ENCODE measurements at places on chromosomes 12 and 14. TPM values are rescaled to one million over a fixed set of nuclear protein-coding genes. Genes with fewer than 3 reads are reported as not detected.

GRCh38 chr14:68682166-68683103, 110.4 kb downstream of the ZFP36L1 start:
- peaks cover 2% of the 10 kb centered on the region for H3K36me3 ChIP-seq
- H3K4me3 ChIP-seq, result peak overlapping the region; percentile 38
- peak overlapping the region; percentile 92 for H3K27ac ChIP-seq

GRCh38 chr12:128057586-128057985, 209.4 kb upstream of the TMEM132C start:
- no peaks in the 10 kb centered on the region for H3K36me3 ChIP-seq
- H3K4me1 ChIP-seq, result no peaks in the 10 kb centered on the region
- no peak for DNase-seq
- no peak overlapping the region for H3K27ac ChIP-seq
- no peak overlapping the region for H3K4me3 ChIP-seq

DNA sequence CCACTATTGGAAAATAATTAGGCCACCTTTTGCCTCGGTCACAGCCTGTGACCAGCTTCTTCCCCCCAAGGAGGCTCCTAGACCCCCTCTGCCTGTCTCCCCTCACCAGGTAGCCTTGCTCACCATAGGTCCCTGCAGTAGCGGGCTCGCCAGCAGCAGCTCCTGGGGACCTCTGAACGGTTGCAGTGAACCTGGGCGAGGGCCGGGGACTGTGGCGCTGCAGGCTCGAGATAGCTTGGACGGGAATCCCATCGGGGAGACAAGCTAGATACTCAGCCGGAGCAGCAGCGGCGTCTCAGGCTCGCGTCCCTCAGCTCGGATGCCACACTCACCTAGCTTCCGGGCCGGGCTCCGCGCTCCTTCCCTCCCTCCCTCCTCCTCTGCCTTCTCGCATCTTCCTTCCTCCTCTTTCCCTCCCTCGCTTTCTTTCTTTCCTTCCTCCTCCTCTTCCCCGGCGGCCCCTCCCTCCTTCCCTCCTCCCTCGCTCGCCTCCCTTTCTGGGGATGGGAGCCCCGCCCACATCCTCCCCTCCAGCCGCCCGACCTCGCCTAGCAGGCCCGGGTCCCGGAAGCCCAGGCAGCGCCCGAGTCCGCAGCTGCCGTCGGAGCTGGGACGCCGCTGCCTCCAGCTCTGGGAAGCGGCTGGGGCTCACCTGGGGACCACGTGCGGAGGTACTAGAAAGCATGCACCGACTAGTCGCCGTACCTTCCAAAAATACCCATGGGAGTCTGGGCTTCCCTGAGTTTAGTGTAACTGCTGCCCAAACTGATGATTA, at the start of gene BMP4:
TSS of gene BMP4 (minus strand) at position 399 of the 775 bp plus-strand sequence. CDS start 4,603 bp downstream, outside the sequence.
- H3K4me1 ChIP-seq, result peaks cover 38% of the 10 kb centered on the region
- peaks cover 34% of the 10 kb centered on the region for H3K27me3 ChIP-seq
- no peak within 1 kb of the TSS for H3K27ac ChIP-seq
- no peak for DNase-seq
- H3K4me3 ChIP-seq, result peak within 1 kb of the TSS; percentile 95

Gene EP400
- 51.8 TPM for total RNA-seq

Gene RFX4
- not detected for total RNA-seq

DNA sequence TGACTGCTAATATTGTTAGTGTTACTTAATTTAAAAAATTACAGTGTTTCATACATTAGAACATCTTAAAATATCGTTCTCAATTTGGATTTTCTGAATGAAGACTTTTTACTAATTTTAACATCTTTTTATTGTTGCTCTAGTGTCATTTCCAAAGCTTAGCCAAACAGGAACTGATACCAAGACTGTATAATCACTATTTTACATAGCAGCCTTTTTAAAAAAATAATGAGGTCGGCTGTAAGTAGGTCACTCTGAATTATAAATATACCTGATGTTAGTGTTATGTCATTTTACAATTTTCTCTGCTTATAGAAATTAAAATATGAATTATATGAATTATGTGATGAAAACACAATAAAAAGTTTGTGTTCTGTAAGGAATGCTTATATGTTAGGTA, 321.5 kb downstream of the TMEM117 start:
- H3K36me3 ChIP-seq, result no peaks in the 10 kb centered on the region
- H3K4me1 ChIP-seq, result peaks cover 7% of the 10 kb centered on the region
- no peak overlapping the region for H3K4me3 ChIP-seq
- H3K27me3 ChIP-seq, result no peaks in the 10 kb centered on the region
- H3K27ac ChIP-seq, result no peak overlapping the region

GRCh38 chr14:57071639-57072038, 197.1 kb downstream of the EXOC5 start:
- no peak overlapping the region for H3K27ac ChIP-seq
- no peaks in the 10 kb centered on the region for H3K4me1 ChIP-seq
- H3K4me3 ChIP-seq, result no peak overlapping the region
- peaks cover 31% of the 10 kb centered on the region for H3K27me3 ChIP-seq

- H3K27ac ChIP-seq, result peak overlapping the region; percentile 57
- H3K36me3 ChIP-seq, result peaks cover 1% of the 10 kb centered on the region
- peaks cover 39% of the 10 kb centered on the region for H3K4me1 ChIP-seq
- no peak overlapping the region for H3K4me3 ChIP-seq
Measured at GRCh38 chr12:26028953-26029735, 70.7 kb downstream of the RASSF8 start.

Gene LMNTD1
- total RNA-seq, result not detected

DNA sequence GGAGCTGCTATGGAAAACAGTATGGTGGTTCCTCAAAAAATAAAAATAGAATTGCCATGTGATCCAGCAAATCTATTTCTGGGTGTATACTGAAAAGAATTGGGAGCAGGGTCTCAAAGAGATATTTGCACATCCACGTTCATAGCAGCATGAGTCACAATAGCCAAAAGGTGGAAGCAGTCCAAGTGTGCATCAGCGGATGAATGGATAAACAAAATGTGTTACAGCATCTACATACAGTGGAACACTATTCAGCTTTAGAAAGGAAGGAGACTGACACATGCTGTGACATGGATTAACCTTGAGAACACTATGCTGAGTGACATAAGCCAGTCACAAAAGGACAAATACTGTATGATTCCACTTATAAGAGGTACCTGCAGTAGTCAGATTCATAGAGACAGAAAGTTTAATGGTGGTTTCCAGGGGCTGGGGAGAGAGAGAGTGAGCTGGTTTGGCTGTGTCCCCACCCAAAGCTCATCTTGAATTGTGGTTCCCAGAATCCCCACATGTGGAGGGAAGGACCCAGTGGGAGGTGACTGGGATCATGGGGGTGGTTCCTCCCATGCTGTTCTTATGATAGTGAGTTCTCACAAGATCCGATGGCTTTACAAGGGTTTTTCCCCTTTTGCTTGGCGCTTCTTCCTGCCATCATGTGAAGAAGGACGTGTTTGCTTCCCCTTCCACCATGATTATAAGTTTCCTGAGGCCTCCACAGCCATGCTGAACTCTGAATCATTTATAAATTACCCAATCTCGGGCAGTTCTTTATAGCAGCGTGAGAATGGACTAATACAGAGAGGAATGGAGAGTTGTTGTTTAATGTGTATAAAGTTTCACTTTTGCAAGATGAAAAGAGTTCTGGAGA, 17.6 kb upstream of the TBC1D30 start:
- peaks cover 2% of the 10 kb centered on the region for H3K4me1 ChIP-seq
- peaks cover 52% of the 10 kb centered on the region for H3K27me3 ChIP-seq

DNA sequence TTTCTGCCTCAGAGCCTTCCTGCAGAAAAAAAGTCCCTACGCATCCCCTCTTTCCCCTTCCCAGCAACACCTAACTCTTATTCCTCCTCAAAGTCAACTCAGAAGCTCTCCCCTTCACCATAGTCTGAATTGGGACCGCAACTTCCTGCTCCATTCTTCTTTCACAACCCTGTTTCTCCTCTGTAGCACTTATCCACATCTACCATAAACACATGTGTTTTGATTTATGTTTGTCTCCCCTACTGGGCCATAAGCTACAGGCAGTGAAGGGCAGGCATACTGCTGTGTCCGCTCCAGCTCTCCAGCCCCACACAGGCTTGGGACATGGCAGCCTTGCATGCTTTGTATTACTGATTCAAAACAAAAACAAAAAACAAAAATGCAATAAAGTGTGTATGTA, 5.9 kb downstream of the SDR9C7 start:
- H3K27me3 ChIP-seq, result peaks cover 39% of the 10 kb centered on the region
- DNase-seq, result no peak
- no peaks in the 10 kb centered on the region for H3K36me3 ChIP-seq
- H3K4me3 ChIP-seq, result no peak overlapping the region
- H3K27ac ChIP-seq, result no peak overlapping the region

- H3K36me3 ChIP-seq, result peaks cover 7% of the 10 kb centered on the region
- no peak overlapping the region for H3K27ac ChIP-seq
- H3K4me3 ChIP-seq, result no peak overlapping the region
- DNase-seq, result no peak
Measured at GRCh38 chr12:27852742-27853141, 72.7 kb upstream of the MANSC4 start.

DNA sequence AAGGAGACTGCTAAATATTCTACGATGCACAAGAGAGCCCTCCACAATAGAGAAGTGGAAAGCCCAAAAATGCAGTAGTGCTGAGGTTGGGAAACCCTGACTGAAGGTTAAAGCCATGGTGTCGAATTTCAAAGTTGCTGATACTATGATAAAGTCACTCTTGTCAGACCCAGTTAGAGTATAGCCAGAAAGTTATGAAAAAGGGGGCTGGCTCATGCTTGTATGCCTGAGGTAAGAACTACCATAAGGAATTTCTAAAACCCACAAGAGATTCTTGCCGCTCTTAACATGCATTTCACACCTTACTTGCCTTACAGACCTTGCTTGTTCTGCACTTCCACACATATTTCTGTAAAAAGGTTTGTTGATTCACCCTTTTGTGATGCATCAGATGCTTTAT, 184.6 kb downstream of the SLC6A15 start:
- H3K27me3 ChIP-seq, result no peaks in the 10 kb centered on the region
- H3K4me1 ChIP-seq, result no peaks in the 10 kb centered on the region
- no peaks in the 10 kb centered on the region for H3K36me3 ChIP-seq
- no peak overlapping the region for H3K27ac ChIP-seq
